ENCODE measurements at places on chromosomes 16 and 17.

DNA sequence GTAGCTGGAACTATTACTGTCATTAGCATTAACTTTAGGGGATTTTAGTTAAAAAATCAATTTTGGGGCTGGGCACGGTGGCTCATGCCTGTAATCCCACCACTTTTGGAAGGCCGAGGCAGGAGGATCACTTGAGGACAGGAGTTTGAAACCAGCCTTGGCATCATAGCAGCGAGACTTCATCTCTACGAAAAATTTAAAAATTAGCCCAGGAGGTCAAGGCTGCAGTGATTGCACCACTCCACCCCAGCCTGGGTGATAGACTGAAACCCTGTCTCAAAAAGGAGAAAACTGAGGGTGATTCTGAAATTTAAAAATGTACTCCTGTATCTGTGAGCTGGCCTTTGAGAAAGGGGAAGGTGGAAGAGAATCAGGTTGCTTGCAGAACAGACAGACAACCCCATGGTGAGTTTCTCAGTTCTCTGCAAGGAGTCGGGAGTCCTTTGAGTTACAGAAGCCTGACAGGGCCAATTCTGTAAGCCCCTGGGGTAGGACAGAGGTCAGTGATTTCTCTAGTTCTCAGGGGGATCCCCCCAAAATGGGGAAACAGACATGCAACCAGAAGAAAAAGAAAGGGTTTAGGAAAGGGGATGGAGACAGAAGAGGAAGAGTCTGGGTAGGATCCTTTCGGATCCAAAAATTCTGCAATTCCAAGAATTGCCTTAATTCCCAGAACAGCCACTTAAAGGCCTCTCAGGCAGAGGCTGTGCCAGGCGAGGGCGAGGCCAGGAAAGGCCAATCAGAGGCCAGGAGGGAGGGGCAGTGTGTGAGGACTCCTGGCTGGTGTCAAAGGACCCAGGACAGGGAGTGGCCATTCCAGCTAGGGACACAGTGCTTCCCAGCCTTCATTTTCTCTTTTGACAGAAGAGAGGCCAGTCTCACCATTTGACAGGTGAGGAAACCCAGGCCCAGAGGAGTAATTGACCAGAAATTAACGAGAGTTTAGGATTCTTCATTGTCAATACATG lies 6.7 kb downstream of the NUPR1 start:
- DNase-seq: peak; percentile 69

DNA sequence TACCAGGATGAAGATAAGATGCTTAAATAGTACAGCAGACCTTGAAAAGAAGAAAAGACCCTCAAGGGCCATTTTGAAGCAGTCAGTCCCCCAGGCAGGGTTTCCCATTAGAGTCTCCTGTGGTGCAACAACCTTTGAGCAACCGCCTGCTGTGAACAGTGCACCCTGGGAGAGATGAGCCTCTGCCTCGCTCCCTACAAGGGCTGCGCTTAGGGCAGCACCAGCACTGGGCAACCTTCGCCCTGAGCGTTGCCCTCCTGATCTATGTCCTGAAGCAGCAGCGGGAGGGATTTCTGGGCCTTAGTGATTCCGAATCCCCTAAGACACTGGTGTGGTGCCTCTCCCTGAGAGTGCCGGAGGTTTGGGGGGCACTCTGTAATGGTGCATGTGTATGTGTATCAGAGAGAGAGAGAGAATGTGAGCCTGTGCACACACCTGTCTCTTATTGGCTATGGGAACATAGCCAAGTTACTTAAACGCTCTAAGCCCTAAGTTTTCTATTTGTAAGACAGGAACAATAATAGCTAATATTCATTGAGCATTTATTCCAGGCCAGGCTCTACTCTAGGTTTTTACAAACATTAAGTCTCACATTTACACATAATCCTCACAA lies 25.2 kb upstream of the ABCC12 start:
- no peak for DNase-seq

DNA sequence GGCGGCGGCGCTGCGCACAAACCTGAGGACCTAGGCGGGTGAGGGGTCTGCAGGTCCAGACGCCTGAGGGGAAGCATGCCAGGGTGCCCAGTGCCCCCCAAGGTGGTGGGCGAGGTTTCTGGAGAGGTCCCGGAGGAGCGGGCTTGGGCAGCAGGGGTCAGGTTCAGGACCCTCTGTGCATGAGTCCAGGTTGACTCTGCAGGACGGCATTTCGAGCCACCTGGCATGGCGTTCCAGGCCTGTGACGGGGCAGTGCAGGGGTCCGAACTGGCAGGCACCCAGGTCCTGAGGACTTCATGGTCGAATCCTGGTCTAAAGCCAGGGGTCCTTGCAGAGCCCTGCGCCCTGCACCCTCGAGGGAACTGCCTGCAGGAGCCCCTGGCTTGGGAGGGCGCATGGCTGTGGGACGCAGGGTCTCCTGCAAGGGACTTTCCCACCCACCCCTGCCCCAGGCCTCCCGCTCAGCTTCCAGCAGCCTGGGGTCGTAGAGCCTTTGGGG lies 3.5 kb downstream of the SLC16A3 start:
- DNase-seq: no peak

DNA sequence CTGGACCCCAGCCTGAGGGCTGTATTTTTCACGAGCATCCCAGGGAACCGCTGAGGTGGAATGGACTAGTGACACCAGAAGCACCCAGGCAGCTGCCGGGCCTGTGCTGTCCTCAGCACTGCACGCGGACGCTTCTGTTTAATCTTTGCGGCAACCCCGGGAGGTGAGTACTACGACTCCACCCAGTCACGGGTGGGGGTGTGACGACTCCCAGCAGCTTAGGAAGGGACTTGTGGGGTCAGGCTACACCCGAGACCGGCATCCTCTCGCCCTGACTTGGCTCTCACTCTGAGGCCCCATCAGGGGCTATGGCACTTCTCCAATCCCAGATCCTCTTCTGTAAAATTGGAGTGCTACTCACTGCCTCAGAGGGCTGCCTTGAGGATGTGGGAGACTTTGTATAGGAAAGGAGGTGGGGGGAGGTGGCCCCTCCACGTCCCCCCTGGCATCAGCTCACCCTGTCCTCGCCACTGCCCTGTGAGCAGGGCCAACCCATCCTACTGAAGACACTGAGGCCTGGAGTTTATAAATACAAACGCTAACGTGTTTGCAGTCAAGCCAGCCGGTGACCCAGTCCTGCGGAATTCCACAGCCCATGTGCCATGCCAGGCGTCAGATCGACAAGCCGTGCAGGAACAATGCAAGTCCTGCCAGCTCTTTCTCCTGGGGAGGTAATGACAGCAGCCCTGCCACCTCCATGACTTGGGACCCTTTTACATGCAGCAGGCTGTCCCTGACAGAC lies 44.4 kb downstream of the PPL start:
- no peak for DNase-seq

Measured in WTC11 (cell line).